Daoy (cell line): ENCODE measurements at places on chromosomes 1 and 21.

DNA sequence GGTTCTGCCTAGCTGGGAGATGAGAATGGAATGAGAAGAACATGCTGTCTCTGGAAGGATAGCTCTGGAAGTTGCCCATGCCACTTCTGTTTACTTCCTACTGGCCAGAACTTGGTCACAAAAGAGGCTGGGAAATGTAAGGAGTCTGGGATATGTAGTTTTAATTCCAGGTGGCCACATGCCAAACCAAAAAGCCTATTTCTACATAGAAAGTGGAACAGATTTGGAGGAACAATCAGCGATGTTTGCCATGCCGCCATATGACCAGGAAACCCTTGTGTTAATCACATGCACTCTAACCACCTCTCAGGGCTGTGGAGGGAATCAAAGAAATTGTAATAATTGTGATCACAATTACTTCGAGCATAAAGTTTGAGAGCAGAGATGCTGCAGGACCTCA is 10.0 kb upstream of the OLIG2 start:
- DNase-seq = no peak

- DNase-seq = peak; percentile 50
Measured at GRCh38 chr1:235329139-235329902, 951 bp downstream of the GGPS1 start.

GRCh38 chr1:172944931-172945330 is 105.8 kb downstream of the TNFSF18 start:
- no peak for DNase-seq

DNA sequence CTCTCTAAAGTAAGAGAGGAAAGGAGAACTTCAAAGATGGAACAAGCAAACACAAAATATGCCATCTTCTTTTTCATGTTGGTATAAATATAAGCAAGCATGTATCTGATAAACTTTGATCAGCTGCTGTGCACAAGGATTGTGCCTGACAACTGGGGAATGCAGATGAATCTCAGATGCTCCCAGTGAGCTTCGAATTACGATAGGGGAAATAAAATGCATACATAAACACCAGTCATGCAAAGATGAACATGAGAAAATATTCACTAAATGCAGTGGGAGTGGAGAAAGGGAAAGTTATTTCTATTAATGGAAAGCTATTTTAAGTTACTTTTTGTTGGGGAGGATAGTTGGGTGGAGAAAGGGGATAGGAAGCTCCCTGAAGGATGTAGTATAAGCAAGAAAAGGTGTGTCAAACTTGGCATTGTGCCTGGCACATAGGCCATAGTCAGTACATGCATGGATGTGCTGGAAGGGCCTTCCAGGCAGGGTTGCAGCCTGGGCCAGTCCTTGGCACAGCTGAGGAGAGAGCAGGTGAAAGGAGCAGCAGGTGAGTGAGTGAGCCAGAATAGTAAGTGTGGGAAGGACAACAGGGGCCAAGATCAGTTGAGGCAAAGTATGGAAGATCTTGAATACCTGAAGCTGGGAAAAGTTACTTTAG is 57.8 kb upstream of the PGD start:
- no peak for DNase-seq

GRCh38 chr1:96374076-96374762 is 347.4 kb upstream of the PTBP2 start:
- peak; percentile 62 for DNase-seq

- no peak for DNase-seq
Measured at GRCh38 chr1:219434285-219434922, 178.5 kb downstream of the ZC3H11B start.

- DNase-seq = peak; percentile 53
Measured at GRCh38 chr1:115838431-115839028, 2.4 kb downstream of the NHLH2 start.

GRCh38 chr1:225842788-225843425 is 33.0 kb downstream of the EPHX1 start:
- no peak for DNase-seq

DNA sequence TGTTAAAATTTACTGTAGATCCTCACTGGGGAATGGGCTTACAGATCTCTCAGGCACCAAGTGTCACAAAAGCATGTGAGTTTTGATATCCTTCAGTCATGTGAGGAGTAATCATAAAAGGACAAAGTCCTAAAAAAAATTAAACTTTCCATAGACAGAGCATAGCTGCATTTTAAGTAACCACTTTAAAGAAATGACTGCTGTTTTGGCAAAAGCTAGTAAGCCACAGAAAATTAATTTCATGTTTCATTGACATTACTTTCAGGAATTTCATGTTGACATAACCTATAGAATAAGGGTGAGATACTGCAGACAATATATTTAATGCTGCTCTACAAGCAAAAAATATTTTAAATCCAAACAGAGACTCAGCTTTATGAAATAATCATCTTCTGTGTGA is 156.3 kb downstream of the LYPLAL1 start:
- DNase-seq = no peak

DNA sequence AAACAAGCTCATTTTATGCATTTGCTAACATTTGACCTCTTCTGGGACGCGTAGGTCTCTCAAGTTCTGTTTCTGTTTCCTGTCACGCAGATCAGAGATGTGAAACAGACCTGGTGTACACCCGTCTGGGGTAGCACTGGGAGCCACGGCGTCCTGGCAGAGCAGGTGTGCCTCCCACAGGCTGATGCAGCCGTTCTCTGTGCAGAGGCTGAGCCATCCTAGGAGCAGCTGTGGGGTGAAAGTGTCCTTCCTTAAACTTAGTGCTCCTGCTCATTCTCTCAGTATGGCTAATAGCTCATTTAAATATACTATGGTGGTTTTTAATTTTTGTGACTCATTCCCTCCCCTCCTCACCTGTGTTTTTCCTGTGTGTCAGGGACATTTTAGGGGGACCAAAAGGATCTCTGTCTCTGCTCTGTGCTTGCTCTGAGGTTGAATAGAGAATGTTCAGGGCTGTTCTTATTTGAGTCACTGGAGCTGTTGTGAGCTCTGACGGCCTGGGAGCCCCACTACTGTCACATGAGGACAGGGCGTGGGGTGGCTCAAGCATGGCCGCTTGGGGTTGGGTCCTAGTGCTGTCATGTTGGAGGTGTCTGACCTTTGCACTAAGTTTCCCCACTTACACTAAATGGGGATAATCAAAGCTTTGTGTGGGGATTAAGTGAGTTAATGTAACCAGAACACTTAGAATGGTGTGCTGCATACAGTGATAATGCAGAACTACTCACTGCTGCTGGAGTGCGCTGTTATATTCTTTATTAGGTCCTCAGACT is 43.0 kb downstream of the GALNT2 start:
- no peak for DNase-seq

- DNase-seq = no peak
Measured at GRCh38 chr1:195141294-195141693, 1466.9 kb downstream of the KCNT2 start.
